ENCODE measurements at places on chromosomes 5 and 9.

- no peak for DNase-seq
Measured at GRCh38 chr5:77437194-77437593, 54.9 kb downstream of the WDR41 start.

DNA sequence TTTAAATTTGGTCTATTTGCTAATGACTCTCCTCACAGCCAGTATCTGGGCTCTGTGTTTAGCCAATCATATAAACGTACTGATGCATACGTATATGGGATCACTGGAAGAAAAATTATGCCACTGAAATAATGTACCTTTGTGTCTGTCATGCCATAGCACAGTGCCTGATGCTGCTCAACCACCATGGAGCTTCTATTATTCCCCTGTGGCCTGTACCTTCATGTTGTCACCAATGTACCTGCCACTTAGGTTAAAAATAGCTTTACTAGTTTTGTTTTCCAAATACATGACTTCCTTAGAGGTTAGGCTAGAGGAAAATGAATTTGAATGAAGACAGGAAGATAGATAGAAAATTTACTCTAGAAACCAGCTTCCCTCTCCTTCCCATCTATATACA lies 34.6 kb downstream of the HACD4 start:
- no peak for DNase-seq

GRCh38 chr5:109448838-109449237 lies 39.1 kb upstream of the PJA2 start:
- no peak for DNase-seq

GRCh38 chr9:126536131-126536530 lies 77.6 kb upstream of the LMX1B start:
- no peak for DNase-seq

GRCh38 chr5:38806775-38807258 lies 39.0 kb upstream of the OSMR start:
- DNase-seq: no peak

DNA sequence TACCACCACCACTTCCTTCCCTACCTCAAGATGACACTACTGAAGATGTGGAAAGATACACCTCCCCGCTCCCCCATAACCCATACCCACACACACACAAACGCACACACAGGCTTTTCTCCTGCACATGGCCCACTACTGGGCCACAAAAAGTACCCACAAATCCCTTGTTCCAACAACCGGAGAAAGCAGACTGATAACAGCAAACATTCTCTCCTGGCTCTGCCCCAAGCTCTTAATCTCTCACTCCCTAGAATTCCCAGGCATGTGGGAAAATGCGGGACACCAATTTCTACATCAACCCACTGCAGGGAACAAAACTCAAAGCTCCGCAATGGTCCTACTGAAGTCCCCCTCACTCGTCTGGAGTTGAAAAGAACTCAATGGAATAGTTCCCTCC lies 611.0 kb upstream of the KLF4 start:
- no peak for DNase-seq

GRCh38 chr5:36558641-36559040 lies 47.8 kb upstream of the SLC1A3 start:
- no peak for DNase-seq

DNA sequence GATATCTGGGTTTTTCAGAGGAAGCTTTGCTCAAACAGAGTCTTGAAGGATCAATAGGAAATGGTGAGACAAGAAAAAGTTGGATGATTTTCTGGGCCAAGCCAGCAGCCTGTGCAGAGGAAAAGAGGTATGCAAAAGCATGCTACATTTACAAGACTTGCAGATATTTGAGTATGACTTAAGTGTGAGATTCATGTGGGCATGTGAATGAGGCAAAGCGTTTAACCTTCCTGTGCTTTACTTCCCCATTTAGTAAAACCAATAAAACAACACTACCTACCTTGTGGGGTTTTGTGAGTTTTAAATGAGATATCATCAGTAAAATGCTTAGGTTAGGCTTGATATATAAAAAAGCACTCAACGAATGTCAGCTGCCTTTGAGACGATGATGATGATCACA lies 58.1 kb downstream of the PIP5K1B start:
- DNase-seq: no peak

- no peak for DNase-seq
Measured at GRCh38 chr9:105679257-105680022, 14.9 kb upstream of the TMEM38B start.

- DNase-seq: no peak
Measured at GRCh38 chr5:32231929-32232328, 57.8 kb upstream of the GOLPH3 start.

DNA sequence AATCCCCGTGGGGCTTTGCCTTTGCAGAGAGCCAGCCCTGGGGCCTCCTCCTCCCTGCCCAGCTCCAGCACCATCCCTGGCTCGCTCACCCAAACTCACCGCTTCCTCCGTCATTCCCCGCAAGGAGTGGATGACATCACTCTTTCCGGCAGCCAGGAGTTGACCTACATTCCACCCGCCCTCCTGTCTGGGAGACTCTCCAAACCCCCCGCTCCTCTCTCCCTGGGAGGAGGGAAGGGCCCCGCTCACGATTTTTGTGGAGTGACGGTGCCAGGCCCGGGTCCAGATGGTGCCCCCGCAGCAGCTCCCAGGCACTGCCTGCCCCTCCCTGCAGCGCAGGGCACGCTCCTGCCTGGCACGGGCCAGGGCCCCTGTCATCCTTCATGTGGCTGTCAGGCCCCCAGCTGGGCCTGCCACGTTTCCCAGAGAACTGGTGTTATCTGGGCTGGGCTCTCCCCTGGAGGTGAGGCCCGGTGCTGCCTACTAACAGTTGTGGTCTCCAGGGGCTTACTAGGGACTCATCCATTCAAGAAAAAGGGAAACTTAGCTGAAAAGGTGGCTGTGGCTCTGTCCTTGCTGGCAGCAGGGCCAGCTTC lies 52.3 kb downstream of the NTNG2 start:
- no peak for DNase-seq

GRCh38 chr5:176183321-176184074 lies 54.7 kb upstream of the SIMC1 start:
- DNase-seq: no peak

GRCh38 chr9:121566481-121567465 lies 67.1 kb upstream of the GGTA1 start:
- DNase-seq: no peak

DNA sequence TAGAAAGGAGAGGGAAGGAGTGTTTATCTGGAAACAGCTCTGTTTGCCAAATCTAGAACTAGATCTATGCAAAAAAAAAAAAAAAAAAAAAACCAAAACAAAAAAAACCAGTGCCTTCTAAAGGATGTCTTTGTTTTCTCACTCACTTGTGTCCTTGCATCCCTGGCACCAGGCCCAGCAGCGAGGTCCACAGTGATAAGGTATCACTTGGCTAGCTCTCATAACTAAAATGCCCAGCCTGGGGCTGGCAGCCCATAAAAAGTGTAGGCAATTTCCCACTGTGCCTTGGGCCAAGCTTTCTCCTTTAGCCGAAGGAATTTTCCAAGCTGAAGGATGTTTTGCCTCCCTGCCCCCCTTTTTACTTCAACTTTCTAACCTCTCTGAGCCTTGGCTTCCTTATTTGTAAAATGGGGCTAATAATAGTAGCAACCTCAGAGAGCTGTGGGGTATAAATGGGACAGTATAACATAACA lies 20.8 kb downstream of the RGS3 start:
- no peak for DNase-seq

- DNase-seq: no peak
Measured at GRCh38 chr5:103425686-103426454, 136.7 kb downstream of the NUDT12 start.

DNA sequence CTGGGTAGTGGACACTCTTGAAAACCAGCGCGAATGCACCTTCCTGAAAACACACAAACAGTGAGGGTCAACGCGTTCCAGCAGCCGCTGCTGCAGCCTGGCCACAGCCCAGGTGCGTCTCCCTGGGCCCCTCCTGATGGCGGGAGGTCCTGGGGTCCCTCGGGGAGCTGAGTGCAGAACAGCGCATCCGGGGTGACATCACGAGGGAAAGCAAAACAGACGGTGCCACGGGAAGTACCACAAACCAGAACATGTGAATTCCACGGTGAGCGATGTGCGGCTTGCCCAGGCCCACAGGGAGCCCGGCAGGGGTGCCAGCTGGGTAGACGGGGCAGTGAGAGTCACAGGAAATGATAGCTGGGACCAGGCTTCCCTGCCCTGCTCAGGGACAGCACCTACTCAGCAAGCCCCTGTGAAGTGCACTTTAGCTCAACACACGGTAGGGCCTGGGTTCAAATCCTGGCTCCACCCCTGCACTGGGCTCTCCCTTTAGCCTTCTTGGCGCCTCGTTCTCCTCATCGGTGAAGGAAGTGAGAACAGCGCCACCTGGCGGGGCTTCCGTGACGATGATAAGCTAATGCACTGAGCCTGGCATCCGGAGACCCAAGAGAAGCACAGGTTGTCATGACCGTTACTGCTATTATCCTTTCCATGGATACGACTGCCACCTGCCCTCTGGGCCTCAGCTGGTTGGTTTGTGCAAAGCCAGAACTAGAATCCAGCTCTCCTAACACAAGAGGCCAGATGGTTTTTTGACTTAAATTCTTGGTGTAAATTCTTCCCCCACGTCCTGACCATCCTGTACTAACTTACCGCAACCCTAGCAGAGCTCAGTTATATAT lies 24.6 kb downstream of the GFPT2 start:
- peak; percentile 73 for DNase-seq

- DNase-seq: no peak
Measured at GRCh38 chr9:134644725-134645606, 3.4 kb downstream of the COL5A1 start.

GRCh38 chr5:180688330-180689070 lies 39.1 kb upstream of the FLT4 start:
- no peak for DNase-seq

GRCh38 chr9:94780516-94780950 lies 54.0 kb downstream of the AOPEP start:
- DNase-seq: no peak

GRCh38 chr5:140443-140829 lies 48.5 kb downstream of the PLEKHG4B start:
- DNase-seq: no peak

DNA sequence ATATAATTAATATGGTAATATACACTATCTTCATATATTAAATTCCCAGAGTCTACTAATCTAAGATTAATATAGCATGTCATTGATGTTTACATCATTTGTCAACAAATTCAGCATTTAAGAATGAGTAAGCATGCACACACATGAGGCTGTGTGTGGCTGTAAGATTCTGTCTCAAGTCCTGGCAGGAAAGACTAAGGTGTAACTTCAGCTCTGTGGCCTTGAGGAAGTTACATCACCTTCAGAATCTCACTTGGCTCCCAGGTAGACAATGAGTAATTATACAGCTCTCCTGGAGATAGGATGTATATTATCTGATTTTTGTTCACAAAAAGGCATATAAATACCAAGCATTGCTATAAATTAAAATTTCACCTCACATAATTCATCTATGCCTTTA lies 119.4 kb upstream of the IQGAP2 start:
- no peak for DNase-seq

DNA sequence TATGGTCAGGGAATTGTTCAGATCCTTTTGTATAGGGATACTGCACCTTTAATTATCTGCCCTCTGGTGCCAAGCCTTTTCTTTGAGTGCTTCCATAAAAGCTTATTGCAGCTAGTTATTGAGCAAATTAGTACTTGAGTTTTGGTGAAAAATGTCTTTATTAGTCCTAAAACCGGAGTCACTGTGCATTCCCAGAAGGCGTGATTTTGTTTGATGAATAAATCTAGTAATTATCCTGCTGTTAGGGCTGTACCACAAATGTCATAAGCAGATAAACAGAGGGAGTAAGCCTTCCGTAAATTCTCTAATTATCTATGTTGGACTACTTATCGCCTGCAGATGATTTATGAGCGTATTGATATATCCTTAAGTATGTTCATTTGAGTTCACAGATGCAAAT lies 620.7 kb upstream of the ARRDC3 start:
- no peak for DNase-seq

DNA sequence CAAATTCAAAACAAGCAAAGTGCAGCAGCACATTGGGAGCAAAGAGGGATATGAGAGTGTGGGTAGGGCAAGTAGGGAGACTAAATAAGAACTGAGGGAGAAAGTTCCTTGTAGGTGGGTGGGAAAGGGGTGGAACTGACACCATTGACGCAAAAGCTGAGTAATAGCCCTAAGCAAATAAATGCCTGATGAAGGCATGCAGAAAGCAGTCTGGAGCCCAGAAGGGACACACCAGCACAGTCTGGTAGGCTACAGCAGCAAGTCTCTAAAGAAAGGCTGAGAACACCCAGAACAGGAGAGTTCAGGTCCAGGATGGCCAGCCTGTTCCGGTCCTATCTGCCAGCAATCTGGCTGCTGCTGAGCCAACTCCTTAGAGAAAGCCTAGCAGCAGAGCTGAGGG lies at the start of gene INSL4:
Gene INSL4 (plus strand): TSS at position 208 of the 400 bp plus-strand sequence. CDS start 105 bp downstream, at position 313.
- DNase-seq: no peak

- peak; percentile 49 for DNase-seq
Measured at GRCh38 chr9:89422151-89422975, 75.5 kb downstream of the SEMA4D start.

- DNase-seq: no peak
Measured at GRCh38 chr9:130327781-130328348, 62.3 kb downstream of the HMCN2 start.

GRCh38 chr9:73081979-73082657 lies 69.5 kb upstream of the ANXA1 start:
- DNase-seq: no peak

DNA sequence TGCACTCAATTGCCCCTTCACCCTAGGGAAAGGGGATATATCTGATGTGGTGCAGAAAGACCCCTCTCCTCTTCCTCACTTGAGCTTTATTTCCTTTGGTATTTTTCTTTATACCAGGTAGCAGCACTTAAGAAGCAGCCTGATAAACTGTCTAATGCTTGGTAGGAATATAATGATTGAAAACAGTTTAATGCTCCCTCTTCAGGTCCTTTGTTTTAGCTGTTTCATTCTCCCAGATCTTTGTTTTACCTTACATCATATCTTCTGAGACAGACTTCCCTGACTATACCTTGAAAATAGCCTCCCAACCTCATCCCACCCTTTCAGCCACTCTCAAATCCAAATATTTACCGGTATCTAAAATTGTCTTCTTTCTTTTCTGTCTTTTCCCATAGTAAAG lies 87.9 kb downstream of the NUDT12 start:
- DNase-seq: no peak

GRCh38 chr5:176888865-176889165 lies 10.3 kb downstream of the HK3 start:
- no peak for DNase-seq

- no peak for DNase-seq
Measured at GRCh38 chr9:92001244-92001643, 51.2 kb upstream of the ROR2 start.

- no peak for DNase-seq
Measured at GRCh38 chr5:169650701-169651331, 13.7 kb downstream of the DOCK2 start.

Measured in stimulated activated CD8-positive, alpha-beta memory T cell treated with anti-CD3 and anti-CD28 coated beads, Interleukin-4, amount 100 ng/mL, for 1 hour (primary cell).